IPS-NIHi11 (cell line): ENCODE measurements at places on chromosomes 16 and 17.

DNA sequence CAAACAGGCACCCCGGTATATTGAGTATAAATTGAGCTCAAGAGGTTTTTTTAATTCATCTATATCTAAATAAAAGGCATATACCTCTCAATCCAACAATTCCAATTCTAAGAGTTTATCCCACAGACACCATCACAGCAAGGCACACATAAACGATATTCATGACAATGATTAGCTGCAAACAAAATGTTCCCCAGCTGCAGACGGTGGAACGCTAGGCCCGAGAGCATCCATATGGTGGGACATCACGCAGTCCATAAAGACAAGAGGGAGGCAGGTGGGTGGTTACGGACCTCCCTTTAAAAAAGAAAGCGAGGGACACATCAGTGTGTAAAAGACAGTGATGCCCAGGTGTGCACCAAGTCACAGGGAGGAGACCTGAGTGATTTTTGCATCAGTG lies 28.1 kb downstream of the MEAK7 start:
- no peak for DNase-seq

DNA sequence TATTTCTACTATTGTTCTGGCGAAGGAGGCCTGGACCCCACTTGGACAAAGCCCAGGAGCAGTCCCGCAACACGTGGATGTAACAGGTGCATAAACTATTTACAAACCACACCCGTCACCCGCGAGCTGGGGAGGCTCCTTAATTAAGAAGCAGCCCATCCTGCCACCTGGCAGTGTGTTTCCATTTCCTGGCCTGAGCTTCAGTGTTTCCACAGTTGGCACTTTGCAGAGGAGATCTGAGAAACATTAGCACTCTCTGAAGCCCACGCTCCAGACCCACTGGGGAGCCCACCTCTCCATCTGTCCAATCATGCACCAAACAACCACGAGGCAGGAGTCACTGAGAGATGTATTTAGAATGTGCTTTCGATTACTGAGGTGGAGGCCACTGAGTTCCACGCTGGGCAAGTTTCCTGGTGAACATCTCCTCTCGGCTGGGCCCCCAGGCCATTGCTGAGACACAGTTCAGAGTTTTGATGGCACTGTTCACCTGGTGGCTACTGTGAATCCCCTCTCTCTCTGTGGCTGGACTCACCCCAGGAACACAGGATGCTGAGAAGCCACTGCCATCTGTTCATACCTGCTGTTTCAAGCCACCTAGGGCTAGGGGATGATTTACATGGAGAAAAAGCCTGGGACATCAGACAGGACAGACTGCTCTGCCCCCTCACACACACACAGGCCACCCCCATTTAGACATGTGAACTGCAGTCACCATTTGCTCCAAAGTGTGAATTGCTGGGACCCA lies 129.1 kb downstream of the AIPL1 start:
- DNase-seq = no peak

DNA sequence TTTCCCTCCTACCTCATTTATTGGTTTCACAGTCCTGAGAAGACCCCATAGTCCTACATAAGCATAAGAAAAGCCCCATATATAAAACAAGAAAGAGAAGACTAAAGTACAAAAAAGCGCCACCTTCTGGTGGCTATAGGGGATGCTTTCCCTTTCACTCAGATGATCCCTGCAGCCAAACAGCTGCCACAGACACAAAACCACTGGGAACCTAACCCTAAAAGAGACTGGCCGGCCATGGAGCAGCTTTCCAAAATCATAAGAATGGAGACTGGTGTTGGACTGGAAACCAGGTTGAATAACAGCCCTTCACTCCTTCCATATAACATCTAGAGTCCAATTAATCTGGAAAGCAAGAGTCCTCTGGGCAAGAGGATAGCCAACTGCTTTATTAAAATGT lies 11.4 kb downstream of the DYNC1LI2 start:
- peak; percentile 71 for DNase-seq

DNA sequence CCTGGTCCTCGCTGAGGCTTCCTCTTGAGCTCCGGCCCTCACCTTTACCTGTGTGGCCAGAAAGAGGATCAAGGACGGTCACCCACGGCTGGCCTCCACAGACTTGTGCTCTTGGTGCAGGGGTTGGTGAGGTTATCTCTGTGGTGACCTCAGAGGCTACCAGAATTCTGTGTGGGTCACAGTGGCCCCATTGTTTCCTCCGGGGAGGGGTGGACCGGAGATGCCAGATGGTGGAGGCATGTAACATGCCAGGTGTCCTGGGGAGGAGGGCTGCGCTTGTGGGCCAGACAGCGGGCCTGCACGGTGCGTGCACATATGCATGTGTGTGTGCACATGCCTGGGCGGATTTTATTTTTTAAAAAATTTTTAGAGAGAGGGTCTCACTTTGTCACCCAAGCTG lies 6.3 kb downstream of the SGCA start:
- DNase-seq = no peak

DNA sequence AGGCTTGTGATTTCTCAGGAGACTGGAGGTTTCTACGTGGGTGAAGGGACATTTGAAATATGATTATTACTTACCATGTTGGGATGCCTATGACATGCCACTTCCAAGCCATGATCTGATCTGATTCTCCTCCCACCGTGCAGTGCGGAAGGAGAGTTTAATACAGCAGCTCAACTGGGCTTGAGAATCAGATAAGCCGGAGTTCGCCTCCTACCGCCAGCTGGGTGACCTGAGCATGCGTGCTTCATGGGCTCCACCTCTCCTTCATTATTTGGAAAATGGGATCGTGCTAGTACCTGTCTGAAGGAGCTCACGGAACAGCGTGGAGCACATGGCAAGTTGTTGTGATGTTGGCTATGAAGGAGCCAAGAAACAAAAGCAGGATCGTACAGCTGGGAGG lies 12.4 kb upstream of the TIMP2 start:
- no peak for DNase-seq

DNA sequence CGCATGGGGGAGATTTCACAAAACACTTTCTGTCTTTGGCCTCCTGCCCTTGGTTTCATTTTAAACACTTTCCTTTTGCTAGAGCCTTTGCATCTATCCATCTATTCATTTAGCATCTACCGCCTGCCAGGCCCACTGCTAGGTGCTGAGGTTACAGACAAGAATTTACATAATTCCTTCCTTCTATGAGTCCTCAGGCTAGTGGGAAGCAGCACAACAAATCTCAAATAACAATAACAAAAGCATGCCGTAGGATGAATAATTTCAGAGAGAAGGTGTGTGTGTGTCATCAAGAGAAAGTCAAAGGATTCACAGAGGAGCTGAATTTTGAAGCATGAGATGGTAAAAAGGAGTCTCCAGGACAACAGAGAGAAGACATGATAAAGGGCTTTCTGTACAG lies 6.1 kb upstream of the SLC46A1 start:
- no peak for DNase-seq

DNA sequence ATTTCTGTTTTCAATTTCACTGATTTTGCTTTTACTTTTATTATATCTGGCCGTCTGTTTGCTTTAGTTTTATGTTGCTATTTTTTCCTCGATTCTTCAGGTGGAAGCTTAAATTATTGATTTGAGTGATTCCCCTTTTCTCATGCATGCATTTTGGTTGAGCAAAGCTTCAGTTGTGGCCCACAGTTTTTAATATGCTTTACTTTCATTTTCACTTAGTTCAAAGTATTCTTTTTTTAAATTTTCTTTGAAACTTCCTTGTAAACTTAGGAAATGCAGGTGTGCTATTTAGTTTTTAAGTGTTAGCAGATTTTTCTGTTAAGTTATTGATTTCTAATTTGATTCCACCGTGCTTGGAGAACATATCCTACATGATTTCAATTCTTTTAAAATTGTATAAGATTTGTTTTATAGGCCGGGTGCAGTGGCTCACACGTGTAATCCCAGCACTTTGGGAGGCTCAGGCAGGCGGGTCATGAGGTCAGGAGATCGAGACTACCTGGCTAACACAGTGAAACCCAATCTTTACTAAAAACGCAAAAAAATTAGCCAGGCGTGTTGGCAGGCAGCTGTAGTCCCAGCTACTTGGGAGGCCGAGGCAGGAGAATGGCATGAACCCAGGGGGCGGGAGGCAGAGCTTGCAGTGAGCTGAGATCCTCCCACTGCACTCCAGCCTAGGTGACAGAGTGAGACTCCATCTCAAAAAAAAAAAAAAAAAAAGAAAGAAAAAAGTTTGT lies 531.2 kb downstream of the KIF2B start:
- no peak for DNase-seq

- no peak for DNase-seq
These were observed 4.8 kb downstream of the IRX5 start for GRCh38 chr16:54935266-54935968.

DNA sequence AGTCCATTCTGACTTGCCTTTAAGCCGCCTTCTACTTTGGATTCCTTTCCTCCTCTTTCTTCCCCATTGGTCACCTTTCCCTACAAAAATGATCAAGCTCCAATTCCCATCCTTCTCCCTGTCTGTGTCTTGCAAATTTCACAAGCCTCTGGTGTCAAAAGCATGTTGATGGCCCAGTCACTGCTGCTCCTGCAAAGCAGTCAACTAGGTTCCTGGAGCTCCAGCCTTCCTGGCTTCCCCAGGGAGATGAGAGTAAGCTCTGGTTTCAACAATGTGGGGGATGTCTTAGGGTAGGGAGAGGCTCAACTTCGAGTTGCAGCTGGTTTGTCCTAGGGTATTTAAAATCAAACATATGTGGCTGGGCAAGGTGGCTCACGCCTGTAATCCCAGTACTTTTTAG lies 36.1 kb upstream of the HELZ start:
- DNase-seq = no peak

DNA sequence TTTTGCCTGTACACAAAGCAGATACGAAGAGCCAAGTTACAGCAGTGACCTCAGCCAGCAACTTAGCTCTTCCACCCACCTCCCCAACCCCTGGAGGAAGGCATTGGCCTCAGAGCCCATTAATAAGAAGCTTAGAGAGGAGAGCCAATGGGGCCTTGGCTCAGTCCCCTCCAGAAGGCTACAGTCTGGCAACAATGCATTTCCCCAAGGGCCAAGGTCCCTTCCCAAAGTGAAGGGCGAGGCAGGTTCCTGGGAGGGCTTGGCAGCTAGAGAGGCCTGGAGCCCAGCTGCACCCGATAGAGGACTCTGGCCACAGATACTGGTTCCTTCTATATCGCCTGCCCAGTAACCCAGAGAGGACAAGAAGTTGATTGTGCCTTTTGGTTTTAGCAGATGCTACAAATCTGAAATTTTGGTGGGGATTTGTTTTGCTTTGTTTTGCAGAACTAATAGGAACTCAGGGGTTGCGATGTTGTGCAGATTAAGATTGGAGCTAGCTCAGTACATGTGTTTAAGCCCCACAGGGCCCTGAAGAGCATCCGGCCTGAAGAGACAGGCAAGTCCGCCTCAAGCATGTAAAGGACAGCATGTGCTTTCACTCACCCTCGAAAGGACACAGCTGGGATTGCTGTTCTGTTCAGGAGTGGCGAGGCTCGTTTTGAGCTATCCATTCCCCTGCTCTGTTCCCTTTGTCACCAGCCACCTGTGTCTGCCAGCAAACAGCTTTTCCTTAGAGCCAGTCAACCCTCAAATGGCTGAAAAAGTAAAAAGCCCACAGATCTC lies 12.0 kb upstream of the PNPO start:
- DNase-seq = no peak

- no peak for DNase-seq
These were observed 27.1 kb downstream of the PMP22 start for GRCh38 chr17:15238057-15238456.

- peak; percentile 21 for DNase-seq
These were observed 14.6 kb downstream of the RSL1D1 start for GRCh38 chr16:11836650-11837244.

- DNase-seq = peak; percentile 35
These were observed 509 bp upstream of the ATAD5 start for GRCh38 chr17:30831257-30831656.

DNA sequence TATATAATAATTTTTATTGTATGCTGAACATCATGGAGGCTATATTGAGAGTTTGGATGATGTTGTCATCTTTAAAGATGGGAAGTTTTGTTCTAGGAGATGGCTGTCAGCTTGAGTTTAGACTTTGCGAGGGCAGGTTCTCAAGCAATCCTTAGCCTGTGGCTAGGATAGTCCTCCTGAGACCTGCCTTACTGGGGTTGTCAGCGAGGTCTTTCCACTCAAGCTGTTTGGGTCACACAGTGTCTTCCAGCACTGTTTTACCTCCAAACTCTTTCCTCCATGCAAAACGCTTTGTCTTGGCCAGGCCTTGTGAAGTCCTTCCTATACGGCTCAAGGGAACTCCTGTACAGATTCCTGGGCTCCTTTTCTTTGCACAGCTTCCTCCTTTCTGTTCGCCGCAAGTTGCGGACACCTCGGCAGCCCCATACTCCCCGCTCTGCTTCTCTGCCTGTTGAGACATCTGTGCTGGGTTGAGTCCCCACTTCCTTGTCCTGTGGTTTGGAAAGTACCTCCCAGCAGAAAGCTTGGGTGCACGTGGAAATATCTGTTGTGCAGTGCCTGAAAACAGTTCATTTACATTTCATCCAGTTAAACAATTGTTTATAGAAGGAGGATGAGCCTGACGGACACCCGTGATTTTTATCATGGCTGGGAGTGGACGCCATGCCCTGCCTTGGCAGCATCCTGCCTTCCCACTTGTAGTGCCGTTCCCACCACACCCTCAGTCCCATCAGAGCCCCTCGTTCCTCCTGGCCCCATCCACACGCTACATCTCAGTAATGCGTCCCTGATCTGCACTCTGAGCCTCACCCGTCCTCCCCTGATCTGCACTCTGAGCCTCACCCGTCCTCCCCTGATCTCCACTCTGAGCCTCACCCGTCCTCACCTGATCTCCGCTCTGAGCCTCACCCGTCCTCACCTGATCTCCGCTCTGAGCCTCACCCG lies 55.0 kb upstream of the CBFA2T3 start:
- DNase-seq = no peak

DNA sequence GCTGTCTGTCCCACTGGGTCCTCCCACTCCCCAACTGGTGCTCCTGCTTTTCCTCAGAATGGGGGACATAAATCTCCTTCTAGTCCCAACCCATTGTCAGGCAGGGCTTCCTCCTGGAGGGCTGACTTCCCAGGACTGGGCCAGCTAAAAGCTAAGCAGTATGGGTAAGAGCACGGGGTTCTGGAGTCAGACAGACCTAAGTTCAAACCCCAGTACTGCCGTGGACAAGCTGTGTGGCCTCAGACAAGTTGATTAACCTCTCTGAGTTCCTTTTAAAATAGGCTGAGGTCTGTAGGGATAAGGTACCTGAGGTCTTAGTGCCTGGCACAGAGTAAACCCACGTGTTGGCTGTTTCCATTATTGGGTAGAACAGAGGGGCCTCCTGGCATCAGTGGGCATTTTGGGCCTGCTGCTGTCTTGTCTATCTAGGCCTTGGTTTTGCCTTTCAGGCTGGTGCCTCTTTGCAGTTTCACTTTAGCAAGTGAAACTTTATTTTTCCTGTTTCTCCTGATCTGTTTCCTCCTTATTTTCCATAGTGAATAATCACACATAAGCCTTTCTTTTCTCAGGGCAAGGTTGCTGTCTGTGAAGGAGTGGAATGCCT lies 114.6 kb downstream of the PRKCB start:
- no peak for DNase-seq

- no peak for DNase-seq
These were observed 13.8 kb upstream of the MC1R start for GRCh38 chr16:89904606-89905510.

DNA sequence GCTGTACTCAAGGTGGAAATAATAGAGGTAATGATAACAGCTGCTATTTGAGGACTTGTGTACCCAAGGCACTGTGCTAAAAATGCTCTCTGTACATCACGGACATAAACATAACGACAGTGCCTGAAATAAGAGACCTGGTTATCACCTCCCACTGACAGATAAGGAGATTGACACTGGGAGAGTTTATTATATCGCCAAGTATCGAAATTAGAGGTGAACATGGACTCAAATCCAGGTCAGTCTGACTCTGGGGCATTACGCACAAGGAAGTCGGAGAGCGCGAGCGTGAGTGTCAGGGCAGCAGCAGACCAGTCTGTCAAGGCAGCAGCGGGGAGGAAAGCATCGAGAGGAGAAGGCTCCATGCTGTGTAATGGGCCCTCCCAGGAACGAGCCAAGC lies 57.1 kb downstream of the GOSR1 start:
- no peak for DNase-seq
